ENCODE measurements at places on chromosomes 12 and 14.

DNA sequence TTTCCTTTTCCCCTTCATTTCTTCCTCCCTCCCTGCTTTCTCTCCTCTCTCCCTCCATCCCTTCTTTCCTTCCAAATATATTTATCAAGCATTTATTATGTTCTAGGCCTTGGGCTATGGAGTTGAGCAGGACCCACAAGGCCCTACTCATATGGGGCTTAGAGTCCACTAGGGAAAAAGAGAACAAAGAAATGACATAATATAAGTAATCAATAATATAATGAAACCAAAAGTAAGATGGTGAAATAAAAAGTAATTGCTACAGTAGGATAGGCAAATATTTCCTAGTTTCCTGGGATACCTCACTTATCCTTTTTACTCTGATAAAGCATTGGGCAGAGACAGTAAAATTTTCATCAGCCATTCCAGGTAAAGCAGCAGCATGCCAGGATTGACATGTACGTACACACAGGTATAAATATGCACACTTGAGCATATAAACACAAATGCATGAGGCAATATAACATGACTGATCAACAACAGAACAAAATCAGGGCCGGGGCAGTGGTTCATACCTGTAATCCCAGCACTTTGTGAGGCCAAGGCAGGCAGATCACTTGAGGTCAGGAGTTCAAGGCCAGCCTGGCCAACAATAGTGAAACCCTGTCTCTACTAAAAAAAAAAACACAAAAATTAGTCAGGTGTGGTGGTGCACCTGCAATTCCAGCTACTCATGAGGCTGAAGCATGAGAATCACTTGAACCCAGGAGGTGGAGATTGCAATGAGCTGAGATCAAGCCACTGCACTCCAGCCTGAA, 35.5 kb upstream of the CSRP2 start:
- no peak for DNase-seq

- DNase-seq = no peak
Observed at GRCh38 chr12:6923003-6923732, 4.6 kb upstream of the ATN1 start.

- no peak for DNase-seq
Observed at GRCh38 chr12:75784591-75784990, 247.0 kb downstream of the PHLDA1 start.

DNA sequence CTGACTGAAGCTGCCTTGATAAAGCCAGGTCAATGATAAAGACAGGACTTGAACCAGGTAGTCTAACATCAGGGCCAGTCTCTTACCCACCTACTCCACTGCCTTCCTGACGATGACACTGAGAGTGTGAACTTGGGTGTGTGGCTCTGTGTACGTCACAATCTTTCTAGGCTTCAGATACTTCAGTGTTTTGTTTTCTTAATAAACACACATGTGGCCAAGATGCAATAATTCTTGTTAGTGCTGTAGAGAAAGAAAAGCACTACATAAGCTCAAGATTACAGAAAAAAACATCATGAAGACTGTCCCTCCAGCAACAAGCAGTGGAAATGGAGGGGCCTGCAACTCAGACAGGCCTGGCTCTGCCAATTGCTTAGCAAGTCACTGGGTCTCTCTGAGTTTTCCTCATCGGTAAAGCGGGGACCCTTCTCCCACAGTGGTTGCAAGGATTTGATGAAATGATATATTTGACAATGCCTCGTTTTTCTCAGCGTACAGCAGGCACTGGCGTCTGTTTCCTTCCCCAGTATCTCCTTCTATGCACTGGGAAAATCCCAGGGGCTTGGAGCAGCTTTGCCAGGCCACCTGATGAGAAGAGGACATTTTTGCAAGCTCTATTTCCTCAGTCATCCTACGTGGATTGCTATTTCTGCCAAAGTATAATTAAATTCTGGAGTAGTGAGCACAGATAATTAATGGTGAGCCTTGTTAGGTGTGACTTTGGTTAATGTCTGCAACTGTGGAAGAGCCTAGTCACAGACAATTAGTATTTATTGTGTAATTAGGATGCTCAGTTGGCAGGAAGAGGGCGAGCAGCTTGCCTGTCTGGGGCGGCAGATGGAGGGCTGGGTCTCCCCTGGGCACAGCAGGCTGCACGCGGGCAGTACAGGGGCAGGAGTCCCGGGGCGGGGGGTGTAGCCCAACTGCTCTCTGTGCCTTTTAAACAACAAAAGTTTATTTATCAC, 55.8 kb upstream of the CHGA start:
- DNase-seq = no peak

DNA sequence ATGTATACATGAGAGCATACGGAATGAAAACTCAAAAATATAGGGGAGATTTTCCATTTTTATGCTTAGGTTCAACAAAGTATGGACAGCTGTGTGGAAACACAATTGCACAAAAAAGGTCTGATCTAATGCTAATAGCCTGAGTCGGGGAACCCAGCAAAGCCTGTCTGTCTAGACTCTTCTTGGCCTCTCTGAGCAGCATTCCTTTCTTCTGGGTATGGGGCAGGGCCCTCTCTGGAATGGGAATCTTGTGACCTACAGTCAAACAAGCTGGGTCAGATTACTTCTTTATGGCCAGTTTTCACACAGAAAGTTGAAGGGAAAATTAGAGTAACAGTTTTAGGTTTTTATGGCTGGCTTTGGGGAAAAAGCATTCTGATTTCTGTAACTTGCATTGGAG, 534.0 kb upstream of the LMO3 start:
- no peak for DNase-seq

DNA sequence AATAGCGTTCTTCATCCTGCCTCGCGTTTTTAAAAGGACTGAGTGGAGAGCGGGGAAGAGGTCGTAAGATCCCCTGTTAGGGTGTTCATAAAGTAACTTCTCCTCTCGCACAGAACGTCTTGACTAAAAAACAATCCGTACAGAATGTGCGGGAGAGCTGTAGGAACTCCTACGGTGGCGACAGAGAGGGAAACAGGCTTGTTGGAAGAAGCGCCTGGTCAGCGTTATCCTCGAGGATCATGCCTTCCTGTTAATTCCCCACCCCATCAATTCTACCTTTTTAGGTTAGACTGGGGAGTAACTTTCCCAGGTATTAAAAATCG, 399 bp upstream of the WASHC4 start:
- no peak for DNase-seq

DNA sequence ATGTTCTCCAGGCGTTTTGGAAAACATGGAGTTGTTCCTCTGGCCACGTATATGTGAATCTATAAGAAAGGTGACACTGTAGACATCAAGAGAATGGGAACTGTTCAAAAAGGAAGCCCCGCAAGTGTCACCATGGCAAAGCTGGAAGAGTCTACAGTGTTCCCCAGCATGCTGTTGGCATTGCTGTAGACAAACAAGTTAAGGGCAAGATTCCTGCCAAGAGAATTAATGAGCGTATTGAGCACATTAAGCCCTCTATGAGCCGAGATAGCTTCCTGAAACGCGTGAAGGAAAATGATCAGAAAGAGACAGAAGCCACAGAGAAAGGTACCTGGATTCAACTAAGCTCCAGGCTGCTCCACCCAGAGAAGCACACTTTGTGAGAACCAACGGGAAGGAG, 92.5 kb upstream of the EIF5 start:
- DNase-seq = no peak

- DNase-seq = no peak
Observed at GRCh38 chr12:26077915-26078702, 46.7 kb downstream of the BHLHE41 start.

DNA sequence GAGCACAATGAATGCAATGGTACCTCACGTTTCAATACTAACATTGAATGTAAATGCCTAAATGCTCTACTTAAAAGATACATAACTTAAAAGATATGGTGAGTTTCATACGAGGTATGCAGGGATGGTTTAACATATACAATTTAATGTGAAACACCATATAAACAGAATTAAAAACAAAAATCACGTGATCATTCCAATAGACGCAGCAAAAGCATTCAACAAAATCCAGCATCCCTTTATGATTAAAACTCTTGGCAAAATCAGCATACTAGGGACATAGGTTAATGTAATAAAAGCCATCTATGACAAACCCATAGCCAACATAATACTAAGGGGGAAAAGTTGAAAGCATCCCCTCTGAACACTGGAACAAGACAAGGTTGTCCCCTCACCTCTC, 845.7 kb downstream of the SLC16A7 start:
- no peak for DNase-seq

DNA sequence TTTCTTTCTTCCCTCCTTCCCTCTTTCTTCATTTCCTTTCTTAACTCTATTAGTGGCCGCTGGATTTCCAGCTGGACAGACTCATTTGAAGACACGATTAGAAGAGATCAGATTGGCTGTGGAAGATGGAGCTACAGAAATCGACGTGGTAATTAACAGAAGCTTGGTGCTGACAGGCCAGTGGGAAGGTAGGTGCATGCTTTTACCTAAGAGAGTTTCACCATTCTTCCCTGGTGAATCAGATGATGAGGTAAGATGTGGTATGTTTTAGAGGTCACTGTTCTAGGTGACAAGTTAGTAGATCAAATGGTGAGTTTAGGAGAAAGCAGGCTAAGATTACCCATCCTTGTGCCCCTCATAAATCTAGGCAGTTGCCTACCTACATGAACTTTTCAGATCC, 51.6 kb downstream of the DERA start:
- no peak for DNase-seq

DNA sequence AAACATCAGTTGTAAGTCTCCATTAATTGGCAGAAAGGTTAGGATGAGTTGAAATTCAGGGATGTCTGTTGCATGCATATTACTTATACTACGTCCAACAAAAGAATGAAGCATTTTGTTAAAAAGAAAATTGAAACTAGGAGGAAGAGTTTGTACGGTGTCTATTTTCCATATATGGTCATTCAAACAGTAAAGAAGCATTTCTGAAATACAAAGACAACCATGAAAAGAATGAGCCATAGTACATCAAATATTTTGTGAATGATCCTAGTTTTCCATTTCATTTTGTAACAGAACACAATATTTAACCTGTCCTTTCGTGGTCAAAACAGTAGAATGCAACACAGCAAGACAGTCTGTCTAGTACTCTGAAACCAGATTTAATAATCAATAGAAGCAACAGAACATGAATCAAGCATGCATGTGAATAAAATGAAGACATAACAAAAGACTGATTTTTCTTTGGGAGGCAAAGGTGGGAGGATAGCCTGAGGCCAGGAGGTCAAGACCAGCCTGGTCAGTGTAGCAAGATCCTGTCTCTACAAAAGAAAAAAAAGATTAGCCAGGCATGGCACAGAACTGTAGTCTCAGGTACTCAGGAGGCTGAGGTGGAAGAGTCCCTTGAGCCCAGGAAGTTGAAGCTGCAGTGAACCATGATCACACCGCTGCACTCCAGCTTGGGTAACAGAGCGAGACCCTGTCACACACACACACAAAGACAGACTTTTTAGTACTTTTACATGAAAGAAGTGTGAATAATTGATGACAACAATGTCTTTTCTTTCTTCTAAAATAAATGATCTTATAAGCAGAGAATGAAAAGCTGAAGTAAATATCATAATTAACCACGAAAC, 156.0 kb downstream of the LRIG3 start:
- no peak for DNase-seq

DNA sequence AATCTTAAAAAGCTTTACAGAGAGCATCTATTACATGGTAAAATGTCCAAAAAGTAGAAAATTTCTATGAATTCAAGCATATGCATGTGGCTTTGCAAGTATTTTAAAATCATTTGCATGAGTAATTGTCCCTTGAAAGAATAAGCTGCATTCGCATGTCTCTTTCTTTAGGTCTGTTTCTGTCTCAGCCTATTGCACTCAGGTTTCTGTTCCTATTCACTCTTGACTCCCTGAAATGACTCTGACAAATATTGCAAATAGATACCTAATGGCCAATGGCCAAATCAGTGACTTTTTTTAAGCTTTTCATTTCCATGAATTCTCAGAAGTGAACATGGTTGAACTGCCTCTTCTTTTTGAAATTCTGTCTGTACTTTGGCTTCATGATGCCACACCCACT, 6.4 kb upstream of the TTC8 start:
- no peak for DNase-seq

DNA sequence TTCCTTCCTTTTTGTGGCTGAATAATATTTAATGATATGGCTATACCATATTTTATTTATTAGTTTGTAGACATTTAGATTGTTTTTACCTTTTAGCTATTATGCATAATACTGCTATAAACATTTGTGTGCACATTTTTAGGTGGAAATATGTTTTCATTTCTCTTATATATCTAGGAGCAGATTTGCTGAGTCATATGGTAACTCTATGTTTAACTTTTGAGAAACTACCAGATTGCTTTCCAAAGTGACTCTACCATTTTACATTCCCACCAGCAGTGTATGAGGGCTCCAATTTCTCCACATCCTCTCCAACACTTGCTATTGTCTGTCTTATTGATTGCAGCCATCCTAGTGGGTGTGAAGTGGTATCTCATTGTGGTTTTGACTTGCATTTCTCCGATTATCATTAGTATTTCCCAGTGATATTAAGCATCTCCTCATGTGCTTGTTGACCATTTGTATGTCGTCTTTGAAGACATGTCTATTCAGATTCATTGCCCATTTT, 160.2 kb downstream of the KICS2 start:
- DNase-seq = no peak

DNA sequence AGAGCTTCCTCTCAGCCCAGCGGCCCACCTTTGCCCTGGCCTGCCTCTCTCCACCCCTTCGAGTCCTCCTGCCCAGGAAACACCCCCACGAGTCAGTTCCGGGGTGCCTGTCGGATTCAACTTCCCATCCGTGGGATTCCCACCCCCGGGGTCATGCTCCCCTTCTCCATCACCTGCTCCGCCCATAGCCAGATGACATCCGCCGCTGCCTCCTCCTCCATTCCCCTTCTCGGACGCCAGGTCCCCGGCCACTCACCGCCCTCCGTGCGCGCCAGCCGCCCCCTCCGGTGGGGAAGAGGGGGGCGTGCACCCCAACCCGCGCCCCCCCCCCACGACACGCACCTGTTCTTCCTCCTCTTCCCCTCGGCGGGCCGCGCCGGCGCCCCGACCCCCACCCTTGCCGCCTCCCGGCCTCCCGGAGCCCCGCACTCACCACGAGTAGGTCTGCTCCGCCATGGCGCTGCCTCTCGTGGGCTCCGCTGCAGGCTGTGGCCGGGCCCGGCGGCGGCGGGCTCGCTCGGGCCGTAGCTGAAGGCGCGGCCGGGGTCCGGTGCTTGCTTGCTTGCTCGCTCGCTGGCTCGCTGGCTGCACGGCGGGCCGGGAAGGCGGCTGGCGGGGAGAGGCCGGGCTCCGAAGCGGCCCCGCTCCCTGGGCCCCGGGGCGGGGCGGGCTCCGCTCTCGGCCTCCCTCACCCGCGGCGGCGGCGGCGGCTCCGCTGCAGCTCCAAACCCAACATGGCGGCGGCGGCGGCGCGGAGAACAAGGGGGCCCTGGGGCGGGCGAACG, 554 bp downstream of the SPPL3 start:
- DNase-seq = peak; percentile 79

DNA sequence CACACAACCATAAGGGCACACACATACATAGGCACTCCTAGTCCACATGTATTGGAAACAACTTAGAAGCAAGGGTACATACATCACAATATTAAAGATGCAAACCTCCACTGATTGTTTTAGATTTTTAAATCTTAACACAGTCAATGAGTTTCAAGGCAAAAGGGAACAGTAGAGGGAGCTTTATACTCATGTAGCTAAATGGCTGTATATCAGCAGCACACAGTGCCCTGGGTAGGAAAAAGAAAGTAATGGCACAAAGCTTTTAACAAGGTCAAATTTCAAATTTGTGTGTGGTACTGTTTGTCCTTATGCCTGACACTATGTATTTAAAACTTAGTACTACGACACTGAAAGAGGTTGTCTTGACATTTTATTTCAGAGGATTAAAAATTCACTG, 262.0 kb downstream of the MED13L start:
- DNase-seq = no peak

- DNase-seq = no peak
Observed at GRCh38 chr12:120417917-120418580, 19.9 kb upstream of the COX6A1 start.

- no peak for DNase-seq
Observed at GRCh38 chr12:71671816-71672215, 7.7 kb downstream of the THAP2 start.

Measured in stimulated activated naive CD4-positive, alpha-beta T cell treated with Interleukin-2 at 50 U/mL for 16 hours (primary cell).